ENCODE measurements at places on chromosomes 7 and 10.
A peak's percentile ranks its signal among the peaks of the same experiment; 100 is the strongest.

DNA sequence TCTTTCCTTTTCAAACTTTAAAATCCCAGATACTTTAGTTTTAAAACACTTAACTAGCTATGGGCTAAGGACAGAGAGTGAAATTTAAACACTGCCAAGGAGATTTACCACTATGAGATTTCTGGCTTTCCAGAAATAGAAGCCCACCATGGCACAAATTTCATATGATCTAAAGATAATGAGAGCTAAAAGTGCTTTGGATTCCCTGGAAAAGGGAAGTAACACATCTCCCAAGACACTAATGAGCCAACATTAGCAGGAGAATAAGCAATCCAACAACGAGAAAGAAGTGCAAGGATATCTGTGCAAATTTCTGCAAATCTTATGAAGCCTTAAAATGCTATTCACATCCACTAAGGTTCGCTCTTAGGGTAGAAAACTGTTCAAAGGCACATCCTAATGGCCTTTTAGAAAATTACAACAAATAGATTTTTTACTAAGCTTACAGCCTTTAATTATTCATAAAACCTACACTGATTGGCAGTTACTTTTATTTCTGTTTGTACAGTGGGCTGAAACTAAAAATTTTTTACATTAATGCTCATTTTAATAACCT lies 100.3 kb downstream of the RAPGEF5 start:
- DNase-seq: no peak

DNA sequence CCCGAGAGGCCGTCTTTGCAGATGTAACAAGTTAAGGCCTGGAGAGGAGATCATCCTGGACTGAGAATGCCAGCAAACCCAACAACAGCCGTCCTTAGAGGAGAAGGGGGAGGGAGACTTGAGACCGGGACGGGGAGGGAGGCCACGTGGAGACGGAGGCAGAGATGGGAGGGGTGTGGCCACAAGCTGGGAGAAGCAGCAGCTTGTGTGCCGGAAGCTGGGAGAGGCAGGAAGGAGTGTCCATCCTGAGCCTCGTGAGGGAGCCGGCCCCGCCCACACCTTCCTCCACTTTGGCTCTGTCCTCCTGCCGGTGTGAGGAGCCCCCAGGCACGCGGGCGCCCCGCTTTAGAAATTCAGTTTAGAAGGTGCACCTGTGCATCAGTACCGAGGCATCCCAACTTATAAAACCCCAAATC lies 95.7 kb downstream of the DNAJB6 start:
- DNase-seq: no peak

- DNase-seq: no peak
Measured at GRCh38 chr7:116955801-116956476, 2.6 kb downstream of the ST7 start.

DNA sequence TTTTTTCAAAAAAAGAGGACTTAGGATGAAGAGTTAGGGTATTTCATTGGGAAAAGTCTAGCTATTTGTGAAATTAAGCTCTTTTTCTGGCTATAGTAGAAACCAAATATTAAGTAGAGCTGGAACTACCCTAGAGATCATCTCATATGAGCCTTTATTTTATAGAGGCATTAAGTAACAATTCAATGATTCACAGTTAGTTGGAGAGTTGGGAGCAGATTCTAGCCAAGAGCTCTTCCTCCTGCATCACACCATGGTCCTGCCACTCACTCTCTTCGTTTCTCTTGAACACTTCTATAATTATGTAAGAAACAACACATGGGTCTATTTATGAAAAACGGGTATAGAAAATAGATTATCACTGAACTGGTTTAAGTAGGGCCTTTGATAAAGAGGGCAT lies 76.1 kb upstream of the ANK3 start:
- no peak for DNase-seq

- DNase-seq: no peak
Measured at GRCh38 chr7:41648501-41648900, 54.4 kb downstream of the INHBA start.

GRCh38 chr7:112779667-112780066 lies 10.5 kb downstream of the TMEM168 start:
- DNase-seq: no peak

GRCh38 chr10:3900391-3900790 lies 115.4 kb upstream of the KLF6 start:
- no peak for DNase-seq

DNA sequence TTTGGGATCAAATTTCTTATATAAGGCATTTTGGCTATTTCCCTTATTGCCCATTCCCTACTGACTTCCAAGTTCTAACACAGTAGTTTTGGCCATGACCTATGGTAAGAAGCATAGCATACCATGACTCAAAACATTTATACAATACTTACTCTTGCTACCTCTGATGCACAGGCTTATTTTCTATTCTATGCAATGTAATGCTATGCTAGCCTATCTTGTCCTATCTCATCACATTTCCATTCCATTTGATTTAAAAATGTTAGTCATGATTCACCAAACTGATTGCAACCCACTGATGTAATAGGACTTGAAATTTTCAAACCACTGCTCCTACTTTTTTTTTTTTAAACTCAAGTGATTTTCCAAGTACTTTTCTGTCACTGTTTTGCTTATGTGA lies 658.5 kb downstream of the TYW1 start:
- no peak for DNase-seq

GRCh38 chr7:124618871-124619270 lies 146.7 kb downstream of the GPR37 start:
- DNase-seq: no peak

GRCh38 chr10:127100983-127101615 lies 95.3 kb downstream of the INSYN2A start:
- no peak for DNase-seq

GRCh38 chr10:110649347-110650264 lies 5.5 kb downstream of the RBM20 start:
- DNase-seq: no peak

- DNase-seq: no peak
Measured at GRCh38 chr10:117668327-117669008, 125.9 kb downstream of the EMX2 start.

DNA sequence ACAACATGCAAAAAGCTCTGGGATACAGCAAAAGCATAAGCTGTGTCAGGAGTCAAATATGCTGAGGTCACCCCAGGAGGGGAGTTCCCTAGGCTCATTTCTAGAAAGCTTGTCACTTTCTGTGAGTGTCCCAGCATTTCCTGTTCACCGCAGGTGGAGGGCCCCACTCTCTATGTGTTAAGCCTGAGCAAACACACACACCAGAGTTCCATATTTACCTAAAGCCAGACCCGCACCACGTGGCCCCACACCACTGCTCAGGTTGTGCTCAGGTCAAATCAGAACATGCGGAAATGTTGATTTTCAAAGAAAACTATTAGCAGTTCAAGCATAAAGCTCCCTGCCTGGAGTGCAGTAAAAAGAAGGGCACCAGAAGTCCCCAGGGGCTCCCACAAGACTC lies 259.6 kb upstream of the PPP2R2D start:
- no peak for DNase-seq

GRCh38 chr10:84352251-84352842 lies 24.0 kb downstream of the CCSER2 start:
- DNase-seq: peak; percentile 53

DNA sequence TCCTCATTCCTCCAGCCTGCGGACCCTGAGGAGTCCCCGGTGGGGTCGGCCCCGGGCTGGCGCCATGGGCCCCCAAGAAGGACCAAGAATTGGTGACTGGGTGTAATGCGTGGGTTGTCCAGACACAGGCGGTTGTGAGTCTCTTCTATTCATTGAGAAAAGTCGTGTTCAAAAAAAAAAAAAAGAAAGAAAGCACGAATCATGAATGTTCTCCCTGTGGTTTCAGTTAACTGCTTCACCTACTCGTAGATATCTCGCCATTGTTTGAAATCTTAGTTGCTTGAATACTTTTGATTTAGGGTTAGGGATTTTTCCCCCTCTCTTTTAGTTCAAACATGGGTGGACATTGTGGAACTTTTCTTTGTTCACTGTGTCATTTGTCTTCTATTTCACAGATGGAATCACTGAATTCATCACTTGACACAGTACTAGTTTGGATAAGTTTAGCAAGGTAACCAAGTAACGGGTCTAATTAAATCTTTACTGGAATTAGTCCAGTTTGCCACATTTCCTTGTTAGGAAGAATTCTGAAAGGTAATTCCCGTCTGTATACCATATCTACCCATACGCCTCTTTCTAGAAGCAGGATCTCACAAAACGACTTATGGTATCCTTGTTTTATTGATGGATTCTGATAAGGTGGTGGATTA lies 775 bp downstream of the STARD3NL start:
- no peak for DNase-seq

DNA sequence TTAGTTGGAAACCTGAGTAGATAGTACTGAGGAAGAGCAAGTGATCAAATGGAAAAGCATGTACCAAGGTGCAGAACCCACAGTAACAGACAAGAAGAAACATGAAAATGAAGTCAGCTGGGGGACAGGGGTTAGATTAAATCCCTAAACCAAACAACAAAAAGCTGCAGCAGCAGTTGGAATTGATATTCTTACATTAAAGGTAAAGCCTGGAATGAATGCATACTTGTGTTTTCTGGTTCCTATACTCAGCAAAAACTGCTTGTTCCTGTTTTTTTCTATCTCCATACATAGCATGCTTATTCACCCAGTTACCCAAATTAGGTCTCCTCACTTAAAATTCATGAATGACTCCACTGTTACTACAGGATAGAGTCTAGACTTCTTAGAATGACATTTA lies 92.4 kb downstream of the TPST1 start:
- no peak for DNase-seq

- no peak for DNase-seq
Measured at GRCh38 chr7:134040988-134041387, 86.2 kb upstream of the LRGUK start.

DNA sequence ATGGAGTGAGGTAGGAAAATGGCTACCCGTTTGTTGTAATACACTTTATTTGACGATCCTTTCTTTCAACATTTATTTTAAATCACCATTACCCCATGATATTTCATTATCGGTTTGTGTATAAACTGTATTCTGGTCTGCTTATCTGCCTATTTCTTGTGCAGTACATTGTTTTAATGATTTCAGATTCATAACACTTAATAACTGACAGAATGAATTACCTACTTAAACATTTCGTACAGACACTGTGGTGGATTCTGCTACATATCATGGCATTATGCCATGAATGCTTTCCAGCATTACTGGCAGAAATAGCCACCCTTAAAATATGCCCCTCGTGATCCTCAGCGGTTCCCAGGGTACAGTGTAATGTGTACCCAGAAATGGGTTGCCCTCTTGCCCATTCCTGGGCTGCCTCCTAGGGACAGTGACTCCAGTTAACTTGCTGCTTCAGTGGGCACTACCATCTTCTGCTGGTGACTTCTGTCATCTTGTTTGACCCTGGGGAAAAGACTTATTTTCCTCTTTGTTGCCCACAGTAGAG lies 74.5 kb downstream of the C1GALT1 start:
- DNase-seq: no peak

GRCh38 chr7:55129541-55130394 lies 111.0 kb downstream of the EGFR start:
- no peak for DNase-seq

DNA sequence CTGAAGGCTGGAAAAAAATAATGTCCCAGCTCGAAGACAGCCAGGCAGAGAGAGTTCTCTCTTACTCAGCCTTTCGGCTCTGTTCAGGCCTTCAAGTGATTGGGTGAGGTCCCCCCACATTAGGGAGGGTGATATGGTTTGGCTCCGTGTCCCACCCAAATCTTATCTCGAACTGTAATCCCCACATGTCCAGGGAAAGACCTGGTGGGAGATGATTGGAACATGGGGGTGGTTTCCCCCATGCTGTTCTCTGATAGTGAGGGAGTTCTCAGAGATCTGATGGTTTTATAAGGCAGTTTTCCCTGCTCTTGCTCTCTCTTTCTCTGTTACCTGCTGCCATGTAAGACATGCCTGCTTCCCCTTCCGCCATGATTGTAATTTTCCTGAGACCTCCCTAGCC lies 36.6 kb upstream of the LEP start:
- no peak for DNase-seq

- no peak for DNase-seq
Measured at GRCh38 chr10:113232928-113233511, 283.0 kb downstream of the TCF7L2 start.

GRCh38 chr10:63798599-63799498 lies 277.6 kb downstream of the REEP3 start:
- DNase-seq: no peak

- DNase-seq: no peak
Measured at GRCh38 chr7:45710271-45711160, 136.3 kb downstream of the ADCY1 start.

DNA sequence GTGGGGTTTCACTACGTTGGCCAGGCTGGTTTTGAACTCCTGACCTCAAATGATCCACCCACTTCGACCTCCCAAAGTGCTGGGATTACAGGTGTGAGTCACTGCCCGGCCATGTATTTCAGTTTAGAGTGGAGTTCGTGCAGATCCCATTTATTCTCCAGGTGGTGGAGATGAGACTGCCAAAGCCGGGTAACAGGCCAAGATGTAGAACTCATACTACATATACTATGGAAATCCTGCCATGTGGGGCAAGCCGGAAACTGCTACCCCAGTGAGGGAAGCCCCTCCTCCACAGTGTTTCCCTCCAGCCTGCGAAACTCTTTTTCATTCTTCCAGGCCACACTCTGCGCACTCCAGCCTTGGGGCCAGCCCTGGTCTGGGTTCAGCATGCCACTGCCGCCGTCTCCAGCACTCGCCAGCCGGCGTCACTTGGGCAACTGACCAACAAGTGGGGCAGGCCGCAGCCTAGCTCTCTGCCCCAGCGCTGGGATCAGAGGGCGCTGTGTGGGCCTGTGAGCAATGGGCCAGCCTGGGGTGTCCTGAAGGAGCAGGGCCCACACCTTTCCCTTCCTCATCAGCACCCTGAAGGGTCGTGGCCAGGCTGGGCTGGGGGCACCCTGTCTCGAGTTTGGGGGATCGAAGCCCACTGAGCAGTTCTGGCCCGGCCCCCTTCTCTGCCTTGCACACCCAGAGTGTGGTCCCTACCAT lies 122.0 kb downstream of the TRRAP start:
- DNase-seq: no peak

DNA sequence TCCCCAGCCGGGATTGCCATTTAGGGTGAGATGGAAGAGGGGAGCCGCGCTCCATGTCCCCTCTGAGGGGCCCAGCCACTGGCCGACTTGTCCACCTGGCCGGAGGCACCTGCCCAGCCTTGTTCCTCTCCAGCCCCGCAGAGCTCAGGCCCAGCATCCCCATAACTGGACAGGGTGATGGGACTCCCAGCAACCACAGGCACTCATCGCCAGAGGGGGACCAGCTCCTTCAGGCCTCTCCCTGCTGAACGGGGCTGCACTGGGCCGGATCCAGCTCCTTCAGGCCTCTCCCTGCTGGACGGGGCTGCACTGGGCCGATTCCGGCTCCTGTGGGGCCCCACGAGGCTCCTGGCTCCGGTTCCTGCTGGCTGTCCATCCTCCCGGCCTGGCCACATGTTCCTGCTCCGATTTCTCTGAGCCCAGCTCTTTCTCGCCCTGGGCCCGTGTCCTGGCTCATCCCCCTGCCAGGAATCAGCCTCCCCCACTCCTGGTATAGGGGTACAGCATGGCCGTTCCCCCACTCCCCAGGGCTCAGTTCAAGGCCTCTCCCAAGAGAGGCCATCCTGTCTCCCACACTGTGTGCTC lies 56.1 kb upstream of the ADGRA1 start:
- DNase-seq: no peak

- no peak for DNase-seq
Measured at GRCh38 chr7:142299237-142299781, 41.5 kb upstream of the PRSS58 start.
